ENCODE measurements at places on chromosomes 2 and 18.

GRCh38 chr18:58391932-58392323, 237.0 kb downstream of the ALPK2 start:
- DNase-seq, result no peak

- no peak for DNase-seq
Measured at GRCh38 chr2:144625226-144625625, 105.3 kb upstream of the ZEB2 start.

DNA sequence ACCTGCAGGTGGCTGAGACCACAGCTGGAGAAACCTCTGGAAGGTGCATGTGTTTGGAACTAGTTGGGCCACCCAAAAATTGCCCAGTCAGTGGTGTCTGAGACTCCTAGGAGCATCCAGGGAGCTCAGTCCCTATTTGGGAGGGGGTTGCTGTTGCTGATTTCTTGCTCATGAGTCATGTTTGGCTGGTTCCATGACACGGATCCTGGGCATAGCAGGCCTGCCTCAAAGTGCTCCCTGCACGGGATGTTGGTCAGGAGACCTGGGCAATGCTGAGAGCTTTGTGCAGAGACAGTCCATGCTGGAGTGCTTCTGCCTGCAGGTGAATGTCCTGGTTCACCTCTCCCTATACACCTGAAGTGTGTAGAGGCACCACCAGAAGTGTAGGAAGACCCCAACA, 194.2 kb downstream of the GLI2 start:
- DNase-seq, result no peak

- peak; percentile 6 for DNase-seq
Measured at GRCh38 chr2:88680916-88681315, 10.6 kb upstream of the RPIA start.

- no peak for DNase-seq
Measured at GRCh38 chr2:240460253-240460711, 24.8 kb downstream of the GPC1 start.

- no peak for DNase-seq
Measured at GRCh38 chr2:227312579-227312978, 12.5 kb upstream of the MFF start.

DNA sequence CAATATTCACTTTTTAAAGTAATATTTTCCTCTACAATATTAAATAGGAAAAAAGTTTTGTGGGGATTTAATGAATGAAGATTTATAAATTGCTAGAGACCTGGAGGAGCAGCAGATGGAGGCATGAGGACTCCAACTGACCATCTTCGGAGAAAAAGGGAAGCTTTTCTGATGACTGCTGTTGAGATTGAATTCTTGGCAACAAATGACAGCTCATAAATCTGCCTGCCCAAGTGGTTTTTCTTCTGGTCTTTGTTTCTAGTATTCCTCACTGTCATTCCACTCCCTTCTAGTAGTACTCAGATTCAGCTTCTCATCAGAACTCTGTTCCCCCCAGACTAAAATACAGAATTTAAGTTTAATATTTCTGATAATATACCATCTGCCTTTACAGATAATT, 157.0 kb downstream of the EML6 start:
- DNase-seq, result no peak

GRCh38 chr18:45012286-45012685, 331.6 kb downstream of the SETBP1 start:
- DNase-seq, result no peak

Measured in T47D (cell line).